ENCODE measurements at places on chromosomes 16 and 17. TPM values are rescaled to one million over a fixed set of nuclear protein-coding genes. Genes with fewer than 3 reads are reported as not detected.

SLC35G6 gene
- not detected for total RNA-seq

HOXB9 gene
- 0.15 TPM for total RNA-seq

NXPH3 gene
- not detected for total RNA-seq

PROCA1 gene
- 7.1 TPM for total RNA-seq

IL34 gene
- total RNA-seq = 0.24 TPM

CLEC18C gene
- 1.2 TPM for total RNA-seq

PSMD3 gene
- total RNA-seq = 130 TPM
